Central memory CD8-positive, alpha-beta T cell (primary cell): ENCODE measurements at places on chromosomes 2 and 18.

- no peaks in the 10 kb centered on the region for H3K36me3 ChIP-seq
- H3K27ac ChIP-seq = no peak overlapping the region
- H3K4me1 ChIP-seq = no peaks in the 10 kb centered on the region
- no peak for DNase-seq
- peaks cover 45% of the 10 kb centered on the region for H3K27me3 ChIP-seq
- H3K4me3 ChIP-seq = no peak overlapping the region
These were observed 127.4 kb downstream of the LTBP1 start for GRCh38 chr2:33074197-33074596.

GRCh38 chr2:160582490-160583145 lies 89.0 kb upstream of the RBMS1 start:
- no peak overlapping the region for H3K27ac ChIP-seq
- H3K27me3 ChIP-seq = no peaks in the 10 kb centered on the region
- no peaks in the 10 kb centered on the region for H3K36me3 ChIP-seq
- H3K4me1 ChIP-seq = no peaks in the 10 kb centered on the region
- H3K4me3 ChIP-seq = no peak overlapping the region

DNA sequence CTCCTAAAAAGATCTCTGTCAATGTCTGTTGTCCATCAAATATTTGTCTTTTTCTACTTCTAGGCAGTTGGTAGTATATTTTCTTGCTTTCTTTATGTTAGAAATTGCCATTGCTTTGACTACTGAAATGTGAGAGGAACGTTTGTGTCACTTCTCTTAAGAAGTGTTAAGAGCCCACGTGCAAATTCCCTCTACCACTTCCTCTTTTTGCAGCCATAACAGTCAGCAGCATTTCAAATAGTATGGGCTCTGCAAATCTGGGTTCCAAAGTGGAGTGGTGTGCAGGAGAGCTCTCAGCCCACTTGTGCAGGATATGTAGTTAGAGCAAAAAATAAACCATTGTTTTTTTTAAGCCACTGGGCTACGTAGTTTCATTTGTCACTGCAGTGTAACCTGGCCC lies 314.0 kb downstream of the MEIS1 start:
- no peak overlapping the region for H3K27ac ChIP-seq
- no peak overlapping the region for H3K4me3 ChIP-seq
- DNase-seq = no peak
- no peaks in the 10 kb centered on the region for H3K36me3 ChIP-seq

DNA sequence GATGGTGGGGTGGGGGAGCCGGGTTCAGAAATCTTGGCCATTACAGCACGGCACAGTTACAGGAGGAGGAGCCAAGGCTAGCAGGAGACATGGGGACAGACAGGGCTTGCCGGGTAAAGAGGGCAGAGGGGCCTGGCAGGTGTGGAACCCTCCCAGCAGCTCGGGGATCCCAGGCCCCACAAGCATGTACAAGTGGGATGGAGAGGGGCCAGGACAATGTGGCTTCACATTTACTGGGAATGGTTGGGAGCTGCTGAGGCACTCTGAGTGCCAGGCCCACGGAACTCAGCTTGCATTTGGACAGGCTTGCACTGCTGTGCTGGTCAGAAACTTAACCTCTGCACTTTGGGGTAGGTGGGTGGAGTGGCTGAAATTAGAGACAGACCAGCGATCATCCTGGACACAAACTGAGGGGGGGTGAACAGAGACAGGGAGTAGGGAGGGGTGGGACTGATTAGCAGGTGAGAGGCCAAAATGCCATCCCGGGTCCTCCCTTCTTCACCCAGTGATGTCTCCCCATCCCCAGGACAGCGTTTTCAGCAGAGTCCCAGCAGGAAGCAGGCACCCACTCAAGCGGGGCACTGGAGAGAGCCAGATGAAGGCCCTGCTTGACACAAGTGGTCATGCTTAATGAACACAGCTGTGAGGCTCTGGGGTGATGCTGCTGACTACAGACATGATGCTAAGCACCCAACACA lies 9.6 kb downstream of the PER2 start:
- DNase-seq = no peak
- H3K27me3 ChIP-seq = no peaks in the 10 kb centered on the region
- no peak overlapping the region for H3K27ac ChIP-seq
- H3K4me3 ChIP-seq = no peak overlapping the region
- H3K36me3 ChIP-seq = peaks cover 17% of the 10 kb centered on the region

DNA sequence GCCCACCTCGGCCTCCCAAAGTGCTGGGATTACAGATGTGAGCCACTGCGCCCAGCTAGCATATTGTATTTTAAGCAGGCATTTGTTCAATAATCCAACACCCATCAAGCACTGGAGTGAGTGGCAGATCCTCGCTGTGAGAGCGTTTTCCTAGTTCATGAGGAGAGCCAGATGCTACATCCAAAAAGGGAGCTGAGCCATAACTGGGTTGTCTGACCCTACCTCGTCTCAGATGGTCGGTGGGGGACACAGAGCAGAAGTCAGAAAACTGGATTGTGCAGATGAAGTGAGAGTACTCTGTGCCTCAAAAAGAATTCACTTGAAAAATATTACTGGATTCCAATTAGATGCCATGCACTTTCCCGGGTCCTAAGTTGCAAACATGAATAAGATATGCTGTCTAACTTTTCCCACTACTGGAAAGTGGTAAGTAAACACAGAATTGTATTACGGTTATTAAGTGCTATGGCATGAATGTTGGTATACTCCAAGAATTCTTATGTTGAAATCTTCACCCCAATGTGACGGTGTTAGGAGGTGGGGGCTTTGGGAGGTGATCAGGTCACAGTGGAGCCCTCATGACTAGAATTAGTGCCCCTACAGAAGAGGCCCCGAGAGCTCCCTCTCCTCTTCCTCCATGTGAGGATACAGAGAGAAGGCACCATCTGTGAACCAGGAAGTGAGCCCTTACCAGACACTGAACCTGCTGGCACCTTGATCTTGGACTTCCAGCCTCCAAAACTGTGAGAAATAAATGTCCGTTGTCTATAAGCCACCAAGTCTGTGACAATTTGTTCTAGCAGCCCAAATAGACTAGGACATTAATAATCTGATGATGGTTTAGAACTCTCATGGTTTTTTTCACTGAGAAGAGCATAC lies 21.5 kb downstream of the SOWAHC start:
- no peak overlapping the region for H3K4me3 ChIP-seq
- no peaks in the 10 kb centered on the region for H3K4me1 ChIP-seq
- H3K36me3 ChIP-seq = no peaks in the 10 kb centered on the region
- H3K27ac ChIP-seq = no peak overlapping the region

GRCh38 chr2:19351899-19352697 lies 6.3 kb downstream of the OSR1 start:
- H3K4me3 ChIP-seq = no peak overlapping the region
- H3K36me3 ChIP-seq = peaks cover 33% of the 10 kb centered on the region
- no peak for DNase-seq
- no peak overlapping the region for H3K27ac ChIP-seq

DNA sequence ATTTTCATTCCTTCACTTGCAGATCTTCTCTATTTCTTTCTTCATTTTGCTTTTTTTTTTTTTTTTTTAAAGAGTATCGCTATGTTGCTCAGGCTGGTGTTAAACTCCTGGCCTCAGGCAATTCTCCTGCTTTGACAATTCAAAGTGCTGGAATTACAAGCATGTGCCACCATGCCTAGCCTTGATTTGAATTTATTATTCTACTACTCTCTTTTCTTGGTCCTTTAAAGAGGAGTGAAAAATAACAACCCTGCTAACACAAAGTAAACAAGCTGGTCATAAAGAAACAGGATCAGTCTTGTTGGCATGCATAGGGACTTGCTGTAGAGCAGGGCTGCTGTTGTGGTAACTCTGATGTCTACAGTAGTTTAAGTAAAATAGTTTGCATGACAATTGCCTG lies 1615.3 kb upstream of the ZEB2 start:
- H3K27me3 ChIP-seq = no peaks in the 10 kb centered on the region
- DNase-seq = no peak
- no peaks in the 10 kb centered on the region for H3K36me3 ChIP-seq

DNA sequence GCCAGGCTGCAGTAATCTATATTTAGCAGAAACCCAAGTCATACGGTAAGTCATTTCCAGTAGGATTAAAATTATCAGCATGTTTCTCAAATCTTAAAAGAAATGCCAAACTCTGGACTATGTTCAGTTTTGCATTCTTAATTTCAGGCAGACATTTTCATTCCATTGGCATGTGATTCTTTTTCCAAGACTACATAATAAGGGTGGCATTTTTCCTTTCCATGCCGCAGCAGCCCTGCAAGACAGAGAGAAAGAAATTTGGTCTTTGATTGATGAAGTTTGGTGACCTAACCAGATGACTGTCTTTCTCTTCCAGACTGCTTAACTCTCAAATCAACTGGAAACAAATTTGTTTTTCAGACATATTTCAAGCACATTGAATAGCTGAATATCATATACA lies 118.1 kb downstream of the FHOD3 start:
- H3K4me3 ChIP-seq = no peak overlapping the region
- no peak overlapping the region for H3K27ac ChIP-seq
- H3K4me1 ChIP-seq = no peaks in the 10 kb centered on the region

DNA sequence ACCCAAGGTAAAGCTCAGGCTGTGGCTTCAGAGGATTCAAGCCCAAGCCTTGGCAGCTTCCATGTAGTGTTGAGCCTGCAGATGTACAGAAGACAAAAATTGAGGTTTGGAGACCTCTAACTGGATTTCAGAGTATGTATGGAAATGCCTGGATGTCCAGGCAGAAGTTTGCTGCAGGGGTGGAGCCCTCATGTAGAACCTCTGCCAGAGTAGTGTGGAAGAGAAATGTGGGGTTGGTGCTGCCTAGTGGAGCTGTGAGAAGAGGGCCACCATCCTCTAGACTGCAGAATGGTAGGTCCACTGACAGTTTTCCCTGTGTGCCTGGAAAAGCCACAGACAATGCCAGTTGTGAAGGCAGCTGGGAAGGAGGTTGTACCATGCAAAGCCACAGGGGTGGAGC lies 239.9 kb downstream of the SPAG16 start:
- no peak overlapping the region for H3K27ac ChIP-seq
- no peak overlapping the region for H3K4me3 ChIP-seq

GRCh38 chr2:121155502-121156056 lies 129.4 kb downstream of the TFCP2L1 start:
- peaks cover 8% of the 10 kb centered on the region for H3K27me3 ChIP-seq
- H3K4me1 ChIP-seq = no peaks in the 10 kb centered on the region
- no peak overlapping the region for H3K27ac ChIP-seq
- no peak for DNase-seq
- H3K4me3 ChIP-seq = no peak overlapping the region

- H3K4me3 ChIP-seq = no peak overlapping the region
- no peak for DNase-seq
These were observed 66.6 kb downstream of the EFEMP1 start for GRCh38 chr2:55856936-55857335.

DNA sequence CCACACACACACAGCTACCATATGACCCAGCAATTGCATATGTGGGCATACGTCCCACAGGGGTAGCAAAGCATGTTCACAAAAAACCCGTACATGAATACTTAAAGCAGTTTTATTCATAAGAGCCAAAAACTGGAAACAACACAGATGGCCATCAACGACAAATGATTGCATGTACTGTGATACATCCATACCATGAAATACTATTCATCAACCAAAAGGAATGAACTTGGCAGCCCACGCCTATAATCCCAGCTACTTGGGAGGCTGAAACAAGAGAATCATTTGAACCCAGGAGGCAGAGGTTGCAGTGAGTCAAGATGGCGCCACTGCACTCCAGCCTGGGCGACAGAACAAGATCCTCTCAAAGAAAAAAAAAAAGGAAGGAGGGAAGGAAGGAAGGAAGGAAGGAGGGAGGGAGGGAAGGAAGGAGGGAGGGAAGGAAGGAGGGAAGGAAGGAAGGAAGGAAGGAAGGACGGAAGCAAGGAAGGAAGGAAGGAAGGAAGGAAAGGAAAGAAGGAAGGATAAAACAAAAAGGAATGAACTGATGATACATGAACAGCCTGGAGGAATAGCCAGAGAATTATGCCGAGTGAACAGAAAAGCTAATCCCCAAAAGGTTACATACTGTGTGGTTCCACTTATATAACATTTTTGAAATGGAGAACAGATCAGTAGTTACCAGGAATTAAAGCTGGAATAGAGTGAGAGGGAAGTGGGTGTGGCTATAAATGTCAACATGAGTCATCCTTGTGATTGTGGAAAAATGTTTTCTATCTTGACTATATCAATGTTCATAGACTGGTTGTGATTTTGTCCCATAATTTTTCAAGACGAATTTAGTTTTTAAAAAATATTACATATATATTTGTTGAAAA lies 19.6 kb upstream of the YPEL5 start:
- DNase-seq = no peak
- no peak overlapping the region for H3K27ac ChIP-seq
- no peak overlapping the region for H3K4me3 ChIP-seq
- H3K27me3 ChIP-seq = peaks cover 27% of the 10 kb centered on the region
- H3K4me1 ChIP-seq = no peaks in the 10 kb centered on the region

- no peak overlapping the region for H3K4me3 ChIP-seq
- no peaks in the 10 kb centered on the region for H3K36me3 ChIP-seq
- no peak overlapping the region for H3K27ac ChIP-seq
- DNase-seq = no peak
- no peaks in the 10 kb centered on the region for H3K4me1 ChIP-seq
These were observed 32.2 kb upstream of the PIK3C3 start for GRCh38 chr18:41922841-41923240.

DNA sequence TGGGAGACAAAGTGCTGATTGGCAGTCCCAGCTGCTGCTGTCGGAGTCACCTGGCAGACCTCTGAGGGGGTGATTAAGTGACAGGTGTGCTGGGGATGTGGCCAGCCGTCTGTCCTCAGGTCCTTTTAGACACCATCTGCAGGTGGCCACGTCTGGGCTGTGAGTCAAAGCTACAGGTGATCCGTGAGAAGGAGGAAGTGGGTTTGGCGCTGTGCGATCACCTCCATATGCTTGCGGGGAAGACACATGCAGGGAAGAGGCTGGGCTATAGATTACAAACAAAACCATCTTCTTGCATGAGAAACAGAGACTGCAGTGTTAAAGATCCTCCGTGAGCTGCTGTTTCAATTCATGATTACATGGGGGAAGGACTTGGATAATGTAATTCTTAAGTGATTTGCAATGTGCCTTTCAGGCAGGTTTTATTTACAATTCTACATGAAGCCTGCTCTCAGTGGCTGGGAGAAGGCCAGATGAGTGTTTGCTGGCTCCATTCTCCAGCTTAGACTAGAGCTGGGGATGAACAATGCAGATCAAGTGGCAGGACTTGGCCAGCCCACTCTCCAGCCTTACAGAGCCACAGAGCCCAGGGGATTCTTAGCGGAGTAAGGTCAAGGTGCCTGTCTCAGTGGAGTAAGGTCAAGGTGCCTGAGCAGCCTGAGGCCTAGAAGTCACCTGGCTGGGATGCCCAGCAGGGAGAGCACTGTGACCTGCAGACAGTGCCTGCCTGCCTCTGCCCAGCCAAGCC lies 87.8 kb downstream of the LYPD1 start:
- H3K27ac ChIP-seq = no peak overlapping the region
- H3K36me3 ChIP-seq = no peaks in the 10 kb centered on the region
- no peak for DNase-seq
- no peaks in the 10 kb centered on the region for H3K4me1 ChIP-seq
- no peak overlapping the region for H3K4me3 ChIP-seq

GRCh38 chr2:24919037-24919505 lies 966 bp downstream of the ADCY3 start:
- no peaks in the 10 kb centered on the region for H3K27me3 ChIP-seq
- DNase-seq = peak; percentile 62
- H3K4me3 ChIP-seq = peak overlapping the region; percentile 78
- H3K4me1 ChIP-seq = peaks cover 41% of the 10 kb centered on the region
- H3K36me3 ChIP-seq = peaks cover 7% of the 10 kb centered on the region
